CD8-positive, alpha-beta memory T cell (primary cell): ENCODE measurements at places on chromosomes 6 and 20. TPM values are rescaled to one million over a fixed set of nuclear protein-coding genes. Genes with fewer than 3 reads are reported as not detected.

Gene GGTLC1
- total RNA-seq, result not detected

Gene SH3BGRL2
- 0.81 TPM for total RNA-seq

Gene RPL7L1
- total RNA-seq, result 200 TPM

DNA sequence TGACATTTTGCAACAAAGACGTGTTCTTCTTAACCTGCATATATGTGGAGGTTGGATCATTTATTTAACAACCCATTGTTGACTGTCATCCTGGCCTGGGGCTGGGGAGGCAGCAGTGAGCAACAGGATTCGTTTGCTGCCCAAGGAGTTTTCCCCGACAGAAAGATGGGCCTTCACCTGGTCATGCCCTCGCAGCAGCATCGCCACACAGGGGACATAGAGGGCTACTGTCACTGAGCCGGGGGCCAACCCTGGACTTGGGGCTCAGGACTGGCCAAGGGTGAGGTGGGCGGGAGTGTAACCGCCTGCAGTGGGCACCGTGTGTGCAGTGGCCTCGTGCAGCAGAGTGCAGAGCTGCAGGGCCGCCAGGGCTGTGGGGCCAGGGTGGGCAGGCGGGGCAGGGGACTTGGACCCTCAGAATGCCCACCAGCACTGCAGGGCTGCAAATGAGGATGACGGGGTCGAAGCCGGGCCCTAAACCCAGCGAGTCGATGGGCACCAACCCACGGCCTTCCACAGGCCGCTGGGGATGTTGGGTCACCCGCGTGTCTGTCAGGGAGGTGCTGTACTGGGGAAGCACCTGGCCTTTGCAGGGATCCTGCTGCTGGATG lies 11.8 kb downstream of the DUSP22 start:
- no peak overlapping the region for H3K4me3 ChIP-seq
- H3K4me1 ChIP-seq, result no peaks in the 10 kb centered on the region
- no peak overlapping the region for H3K27ac ChIP-seq
- no peak for DNase-seq
- H3K36me3 ChIP-seq, result no peaks in the 10 kb centered on the region
- H3K27me3 ChIP-seq, result no peaks in the 10 kb centered on the region

- no peaks in the 10 kb centered on the region for H3K27me3 ChIP-seq
- no peak for DNase-seq
- H3K4me1 ChIP-seq, result no peaks in the 10 kb centered on the region
- H3K27ac ChIP-seq, result no peak overlapping the region
Measured at GRCh38 chr6:24788031-24788665, 10.6 kb downstream of the ARMH2 start.

DNA sequence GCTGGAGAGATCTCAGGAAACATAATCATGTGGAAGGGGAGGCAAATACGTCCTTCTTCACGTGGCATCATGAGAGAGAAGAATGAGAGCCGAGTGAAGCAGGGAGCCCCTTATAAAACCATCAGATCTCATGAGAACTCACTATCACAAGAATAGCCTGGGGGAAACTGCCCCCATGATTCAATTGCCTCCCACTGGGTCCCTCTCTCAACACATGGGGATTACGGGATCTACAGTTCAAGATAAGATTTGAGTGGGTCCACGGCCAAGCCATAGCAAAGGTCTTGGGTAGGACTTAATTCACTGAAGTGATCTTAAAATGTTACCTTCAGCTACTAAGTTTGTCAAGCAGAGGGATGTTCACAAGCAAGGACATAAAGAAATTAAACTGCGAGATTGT lies 162.2 kb downstream of the ADGRG6 start:
- no peak overlapping the region for H3K27ac ChIP-seq
- H3K4me3 ChIP-seq, result no peak overlapping the region
- H3K4me1 ChIP-seq, result no peaks in the 10 kb centered on the region
- no peak for DNase-seq
- no peaks in the 10 kb centered on the region for H3K36me3 ChIP-seq
- H3K27me3 ChIP-seq, result no peaks in the 10 kb centered on the region

GRCh38 chr6:96211341-96211740 lies 195.6 kb downstream of the FUT9 start:
- no peak overlapping the region for H3K27ac ChIP-seq
- H3K27me3 ChIP-seq, result no peaks in the 10 kb centered on the region
- H3K4me3 ChIP-seq, result no peak overlapping the region
- DNase-seq, result no peak
- H3K36me3 ChIP-seq, result no peaks in the 10 kb centered on the region

Gene TRMT6
- 38.5 TPM for total RNA-seq

Gene APOM
- 2.4 TPM for total RNA-seq

DNA sequence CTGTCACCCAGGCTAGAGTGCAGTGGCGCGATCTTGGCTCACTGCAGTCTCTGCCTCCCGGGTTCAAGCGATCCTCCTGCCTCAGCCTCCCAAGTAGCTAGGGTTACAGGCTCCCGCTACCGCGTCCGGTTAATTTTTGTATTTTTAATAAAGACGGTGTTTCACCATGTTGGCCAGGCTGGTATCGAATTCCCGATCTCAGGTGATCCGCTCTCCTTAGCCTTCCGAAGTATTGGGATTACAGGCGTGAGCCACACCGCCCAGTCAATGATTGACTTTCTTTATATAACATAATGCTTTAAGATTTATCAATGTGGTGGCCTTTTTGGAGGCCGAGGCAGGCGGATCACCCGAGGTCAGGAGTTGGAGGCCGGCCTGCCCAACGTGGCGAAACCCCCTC lies 7.8 kb upstream of the ABT1 start:
- peaks cover 4% of the 10 kb centered on the region for H3K27me3 ChIP-seq
- no peaks in the 10 kb centered on the region for H3K36me3 ChIP-seq
- H3K4me3 ChIP-seq, result no peak overlapping the region
- H3K27ac ChIP-seq, result no peak overlapping the region

GRCh38 chr20:42493001-42493400 lies 696.7 kb downstream of the PTPRT start:
- DNase-seq, result no peak
- H3K4me3 ChIP-seq, result no peak overlapping the region
- no peaks in the 10 kb centered on the region for H3K4me1 ChIP-seq
- H3K27ac ChIP-seq, result no peak overlapping the region
- no peaks in the 10 kb centered on the region for H3K27me3 ChIP-seq
- no peaks in the 10 kb centered on the region for H3K36me3 ChIP-seq

GRCh38 chr6:111456208-111456607 lies 26.8 kb downstream of the REV3L start:
- H3K4me3 ChIP-seq, result no peak overlapping the region
- H3K4me1 ChIP-seq, result no peaks in the 10 kb centered on the region
- no peak overlapping the region for H3K27ac ChIP-seq
- no peaks in the 10 kb centered on the region for H3K36me3 ChIP-seq

Gene SLC44A4
- not detected for total RNA-seq
